Posterior cingulate gyrus (tissue), 11 donors: ENCODE measurements at places on chromosomes 7 and 10.

GRCh38 chr10:44874166-44874565 is 37.0 kb upstream of the TMEM72 start:
- DNase-seq: no peak

DNA sequence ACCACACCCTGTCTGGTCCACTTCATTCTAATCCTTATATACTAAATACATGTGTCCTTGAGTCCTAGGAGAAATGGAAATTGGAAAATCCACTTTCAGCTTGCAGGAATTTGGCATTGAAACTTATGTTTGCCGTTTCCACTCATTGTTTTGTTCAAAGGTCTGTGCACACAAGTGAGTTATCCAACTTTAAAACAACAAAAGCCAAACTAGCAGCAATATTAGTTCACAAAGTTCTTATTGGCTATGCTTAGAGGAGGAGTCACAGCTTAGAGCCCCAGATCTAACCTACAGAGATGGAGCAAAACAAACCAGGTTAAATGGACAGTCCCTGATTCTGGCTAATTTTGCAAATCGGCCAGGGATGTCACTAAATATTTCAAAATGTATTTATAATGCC is 44.6 kb upstream of the AFAP1L2 start:
- DNase-seq: no peak

DNA sequence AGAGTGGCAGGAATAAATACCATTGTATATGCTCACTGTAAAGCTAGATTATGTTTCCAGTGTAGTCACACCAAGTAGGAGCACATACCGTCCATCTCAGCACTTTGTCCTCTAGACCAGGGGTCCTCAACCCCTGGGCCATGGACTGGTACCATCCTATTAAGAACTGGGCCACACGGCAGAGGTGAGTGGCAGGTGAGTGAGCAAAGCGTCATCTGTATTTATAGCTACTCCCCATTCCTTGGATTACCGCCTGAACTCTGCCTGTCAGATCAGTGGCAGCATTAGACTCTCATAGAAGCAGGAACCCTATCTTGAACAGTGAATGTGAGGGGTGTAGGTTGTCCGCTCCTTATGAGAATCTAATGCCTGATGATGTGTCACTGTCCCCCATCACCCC is 735.3 kb downstream of the MAGI2 start:
- DNase-seq: no peak

GRCh38 chr7:129466796-129467195 is 32.6 kb downstream of the STRIP2 start:
- DNase-seq: no peak

DNA sequence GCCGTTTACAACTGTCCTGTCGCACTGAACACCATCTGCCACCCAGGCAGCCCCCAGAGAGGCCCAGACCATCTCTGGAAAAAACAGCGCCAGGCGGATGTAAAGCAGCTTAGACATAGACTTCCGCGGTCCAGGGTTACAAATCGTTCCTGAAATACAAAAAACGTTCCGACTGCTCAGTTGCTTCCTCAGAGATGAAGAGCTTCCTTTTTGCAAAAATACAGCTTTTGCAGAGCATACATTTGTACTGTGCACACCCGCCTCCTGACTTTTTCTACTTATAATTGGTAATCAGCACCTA is 11.4 kb downstream of the DAGLB start:
- no peak for DNase-seq

- DNase-seq: no peak
Measured at GRCh38 chr10:34866848-34867247, 51.8 kb upstream of the PARD3 start.

DNA sequence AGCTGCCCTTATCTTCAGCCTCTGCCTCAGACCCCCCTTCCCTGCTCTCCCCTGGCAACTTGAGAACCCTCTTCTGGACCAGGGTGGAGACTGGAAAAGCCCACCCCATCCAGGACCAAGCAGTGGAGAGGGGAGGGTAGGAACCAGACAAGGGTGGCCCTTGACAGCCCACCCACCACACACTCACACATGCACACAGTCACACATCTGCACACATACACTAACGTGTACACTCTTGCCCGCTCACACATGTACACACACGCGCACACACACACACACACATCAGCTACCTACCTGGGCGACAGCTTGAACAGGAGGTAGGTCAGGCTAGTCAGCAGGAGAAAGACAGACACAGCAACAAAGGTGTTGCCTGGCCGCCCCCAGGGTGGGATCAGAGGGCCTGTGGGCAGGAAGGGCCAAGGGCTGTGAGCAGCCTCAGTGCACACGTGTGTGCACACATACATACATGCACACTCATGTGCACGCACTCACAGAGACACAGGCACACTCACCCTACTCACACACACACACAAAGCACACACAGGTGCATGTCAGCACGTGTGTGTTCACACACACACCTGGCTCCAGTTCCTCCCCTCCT is 34.9 kb upstream of the TUBB8 start:
- no peak for DNase-seq

DNA sequence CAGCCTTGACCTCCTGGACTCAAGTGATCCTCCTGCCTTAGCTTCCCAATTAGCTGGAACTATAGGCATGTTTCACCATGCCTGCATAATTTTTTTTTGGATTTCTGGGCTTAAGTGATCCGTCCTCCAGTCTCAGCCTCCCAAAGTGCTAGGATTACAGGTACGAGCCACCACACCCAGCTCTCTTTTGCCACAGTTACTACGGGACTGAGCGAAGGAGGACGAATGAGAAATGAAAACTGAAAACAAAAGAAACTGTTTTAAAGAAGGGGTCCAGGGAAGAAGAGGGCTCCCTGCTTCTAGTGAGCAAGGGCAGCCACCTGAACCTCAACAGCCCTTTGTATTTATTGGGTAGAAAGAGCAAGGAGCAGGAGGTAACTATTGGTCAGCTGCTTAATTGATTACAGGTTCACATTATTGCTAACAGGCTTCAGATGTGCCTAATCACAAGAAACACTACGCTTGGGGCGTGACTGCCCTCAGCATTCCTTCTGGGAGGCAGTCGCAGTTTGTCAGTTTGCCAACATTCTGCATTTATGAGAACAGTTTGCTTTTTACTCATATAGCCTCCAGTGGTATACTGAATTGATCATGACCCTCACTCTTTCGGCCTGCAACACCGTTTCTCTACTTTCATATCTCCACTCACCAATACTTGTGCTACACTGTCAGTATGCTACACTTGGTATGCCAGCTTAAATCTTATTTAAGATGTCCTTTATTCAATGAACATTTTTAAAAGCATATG is 676.8 kb downstream of the DNAJB9 start:
- no peak for DNase-seq

- DNase-seq: no peak
Measured at GRCh38 chr7:24441314-24442027, 131.8 kb upstream of the PALS2 start.

- no peak for DNase-seq
Measured at GRCh38 chr10:50439806-50440205, 183.9 kb downstream of the SGMS1 start.

GRCh38 chr7:156629873-156630272 is 10.7 kb upstream of the RNF32 start:
- no peak for DNase-seq

DNA sequence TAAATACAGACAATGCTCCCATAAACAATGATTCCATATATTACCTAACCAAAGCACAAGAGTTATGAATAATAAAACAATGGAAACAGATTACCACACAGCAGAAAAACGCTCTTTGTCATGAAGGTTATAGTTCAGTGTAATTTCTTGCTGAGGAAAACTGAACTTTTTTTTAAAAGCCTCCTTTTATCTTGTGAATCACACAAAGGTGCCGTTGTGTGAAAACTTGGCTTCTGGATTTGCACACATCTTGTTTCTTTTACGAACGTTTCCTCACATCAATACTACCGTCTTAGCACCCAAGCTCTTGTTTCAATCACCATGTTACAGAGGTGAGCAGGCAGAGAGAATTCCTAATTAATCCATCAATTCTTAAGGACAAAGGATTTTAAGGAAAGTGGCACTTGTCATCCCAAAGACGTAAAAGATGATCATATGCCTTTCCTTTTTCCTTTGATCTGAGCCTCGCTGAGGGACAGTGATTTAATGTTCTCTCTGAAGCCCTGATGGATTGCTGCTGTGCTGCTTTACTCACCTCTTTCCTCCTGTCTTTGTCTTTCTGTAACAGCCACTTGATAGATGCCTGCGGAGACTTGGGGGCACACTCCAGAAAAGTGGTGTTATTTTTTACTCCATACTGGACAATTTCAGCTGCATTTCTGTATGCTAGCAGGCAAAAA is 110.1 kb downstream of the CD36 start:
- no peak for DNase-seq

DNA sequence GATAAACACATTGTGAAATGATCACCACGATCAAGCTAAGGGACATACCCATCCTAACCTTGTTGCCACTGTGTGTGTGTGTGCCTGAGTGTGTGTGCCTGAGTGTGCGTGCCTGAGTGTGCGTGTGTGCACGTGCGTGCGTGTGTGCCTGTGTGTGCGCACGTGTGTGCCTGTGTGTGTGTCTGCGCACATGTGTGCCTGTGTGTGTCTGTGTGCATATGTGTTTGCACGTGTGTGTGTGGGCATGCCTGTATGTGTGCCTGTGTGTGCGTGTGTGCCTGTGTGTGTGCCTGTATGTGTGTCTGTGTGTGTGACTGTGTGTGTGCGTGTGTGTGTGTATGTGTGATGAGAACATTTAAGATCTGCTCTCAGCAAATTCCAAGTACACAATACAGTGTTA is 244.1 kb upstream of the DPP6 start:
- DNase-seq: no peak

DNA sequence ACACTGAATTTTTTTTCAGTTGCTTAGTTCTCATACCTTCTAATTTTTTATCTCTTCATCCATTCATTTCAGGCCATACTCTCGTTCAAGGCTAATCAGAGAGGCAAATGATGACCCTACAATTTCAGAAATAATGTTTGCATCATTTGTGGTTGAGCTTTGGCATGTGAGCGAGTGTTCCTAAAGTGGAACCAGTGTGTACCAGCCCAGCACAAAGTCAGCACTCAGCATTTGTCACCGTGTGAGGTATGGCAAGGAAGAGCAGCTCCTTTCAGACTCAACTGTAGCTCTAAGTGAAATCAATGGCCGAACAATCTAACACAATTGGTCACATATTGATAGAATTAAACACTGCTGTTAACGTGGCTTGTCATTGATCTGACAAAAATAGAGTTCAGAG is 154.6 kb downstream of the POU6F2 start:
- DNase-seq: no peak

GRCh38 chr7:130930681-130931080 is 196.7 kb upstream of the KLF14 start:
- no peak for DNase-seq

- DNase-seq: no peak
Measured at GRCh38 chr7:96100737-96101136, 221.2 kb downstream of the SLC25A13 start.

- no peak for DNase-seq
Measured at GRCh38 chr10:131821378-131822012, 79.3 kb upstream of the PPP2R2D start.
